H9 (cell line): ENCODE measurements at places on chromosomes 3 and 15.

GRCh38 chr3:28936154-28936553 is 344.7 kb upstream of the RBMS3 start:
- no peak for DNase-seq
- H3K4me3 ChIP-seq = no peak overlapping the region
- no peaks in the 10 kb centered on the region for H3K4me1 ChIP-seq
- H3K27me3 ChIP-seq = no peaks in the 10 kb centered on the region
- no peaks in the 10 kb centered on the region; the same call in 2 of the 3 replicates for H3K36me3 ChIP-seq

DNA sequence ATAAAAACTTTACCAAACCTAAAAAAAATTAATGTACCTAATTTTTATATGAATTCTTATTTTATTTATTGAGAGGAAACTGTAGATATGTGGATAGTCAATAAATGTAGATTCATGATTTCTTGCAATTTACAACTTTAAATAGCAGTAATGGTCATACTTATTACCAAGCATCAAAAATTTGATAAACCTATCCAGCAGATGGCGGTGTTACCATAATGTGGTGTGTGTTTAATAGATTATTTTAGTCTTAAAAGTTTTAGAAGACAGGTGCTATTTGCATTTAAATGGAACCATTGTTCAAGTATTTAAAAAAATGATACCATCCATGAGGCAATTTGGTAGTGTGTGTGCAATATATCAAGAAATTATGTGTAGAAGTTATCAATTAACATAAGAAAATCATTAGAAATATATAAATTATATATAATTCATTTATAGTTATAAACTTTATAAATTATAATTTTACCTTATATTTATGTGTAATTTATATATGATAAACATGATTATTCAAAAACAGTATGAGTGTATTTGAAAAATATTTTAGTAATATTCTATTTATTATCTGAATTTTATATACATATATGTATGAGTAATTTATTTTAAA is 176.0 kb upstream of the BCHE start:
- no peaks in the 10 kb centered on the region for H3K4me1 ChIP-seq
- DNase-seq = no peak
- no peaks in the 10 kb centered on the region for H3K36me3 ChIP-seq
- no peak overlapping the region for H3K4me3 ChIP-seq

GRCh38 chr3:10994306-10994705 is 1.8 kb downstream of the SLC6A1 start:
- H3K4me3 ChIP-seq = no peak overlapping the region
- H3K27ac ChIP-seq = no peak overlapping the region
- H3K36me3 ChIP-seq = no peaks in the 10 kb centered on the region
- DNase-seq = no peak
- H3K4me1 ChIP-seq = no peaks in the 10 kb centered on the region; the same call in 1 of the 2 replicates
- peaks cover 26% of the 10 kb centered on the region; the same call in 1 of the 2 replicates for H3K27me3 ChIP-seq

DNA sequence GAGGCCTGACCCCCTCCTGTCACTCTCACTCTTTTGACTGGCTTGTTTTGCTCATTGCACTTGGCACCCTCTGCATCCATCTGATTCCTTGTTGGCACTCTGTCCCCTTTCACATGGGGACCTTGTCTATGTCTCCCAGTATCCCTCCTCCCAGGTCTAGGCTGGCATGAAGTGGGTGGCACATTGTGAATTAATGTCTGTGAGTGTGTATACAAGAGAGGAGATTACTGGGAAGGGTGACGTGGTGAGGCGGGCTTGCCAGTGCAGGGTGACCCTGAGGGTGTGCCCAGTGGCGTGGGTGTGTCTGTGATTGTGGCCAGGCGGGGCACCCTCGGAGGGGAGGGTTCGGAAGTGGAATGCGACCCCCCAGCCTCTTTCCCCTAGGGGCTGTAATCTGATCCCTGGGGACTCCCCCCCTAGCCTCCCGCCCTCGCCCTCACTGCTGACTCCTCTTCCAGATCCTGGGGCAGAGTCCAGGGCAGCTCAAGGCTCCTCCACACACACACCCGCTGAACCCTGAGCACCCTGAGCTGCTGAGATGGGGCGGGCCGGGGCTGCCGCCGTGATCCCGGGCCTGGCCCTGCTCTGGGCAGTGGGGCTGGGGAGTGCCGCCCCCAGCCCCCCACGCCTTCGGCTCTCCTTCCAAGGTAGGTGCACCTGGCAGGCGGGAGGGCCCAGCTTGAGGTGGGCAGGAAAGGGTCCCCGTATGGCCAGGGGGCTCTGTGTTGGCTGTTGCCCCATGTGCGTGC is at the start of gene SEMA3B:
Gene SEMA3B (plus strand): TSS at position 445 of the 749 bp plus-strand sequence. CDS start 94 bp downstream, at position 539.
- DNase-seq = no peak
- H3K27me3 ChIP-seq = peaks cover 9% of the 10 kb centered on the region; the same call in 1 of the 2 replicates
- peaks cover 5% of the 10 kb centered on the region; the same call in 1 of the 2 replicates for H3K4me1 ChIP-seq
- H3K36me3 ChIP-seq = no peaks in the 10 kb centered on the region
- H3K4me3 ChIP-seq = peak within 1 kb of the TSS; percentile 14; the same call in 2 of the 3 replicates

DNA sequence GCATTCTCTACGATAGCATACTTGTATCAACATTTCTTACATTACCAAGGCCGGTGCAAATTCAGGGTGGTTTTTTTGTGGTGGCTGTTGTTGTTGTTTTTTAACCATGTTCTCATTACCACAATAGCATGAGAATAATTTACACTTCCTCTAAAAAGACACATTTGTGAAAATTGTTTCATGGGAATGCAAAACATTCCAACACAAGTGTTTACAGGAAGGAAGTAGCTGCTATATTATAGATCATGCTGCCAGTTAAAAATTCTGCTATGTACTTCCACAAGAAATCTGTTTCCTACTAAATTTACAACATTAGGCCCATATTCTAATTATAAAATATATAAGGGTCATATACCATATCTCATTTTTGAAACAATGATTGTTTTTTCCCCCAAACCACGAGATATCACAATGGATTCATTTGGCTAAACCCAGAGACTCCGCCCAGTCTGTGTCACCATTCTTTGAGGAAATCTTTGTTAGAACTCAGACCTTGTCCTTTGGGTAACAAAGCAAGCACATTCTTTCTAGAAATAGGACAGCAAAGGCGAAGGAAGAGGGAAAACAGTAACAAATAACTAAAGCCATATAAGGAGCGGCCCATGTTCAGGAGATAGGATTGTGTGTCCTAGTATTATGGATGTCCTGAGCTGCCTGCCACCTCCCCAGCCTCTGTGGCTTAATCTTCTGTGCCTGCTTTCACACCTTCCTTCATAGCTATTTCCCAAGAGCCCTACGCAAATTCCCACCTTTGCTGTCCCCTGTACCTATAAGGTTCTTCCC is 60.1 kb downstream of the UACA start:
- no peak overlapping the region for H3K27ac ChIP-seq
- no peak overlapping the region; the same call in 2 of the 3 replicates for H3K4me3 ChIP-seq
- DNase-seq = no peak
- H3K36me3 ChIP-seq = 0 out of 3 replicates have a peak, but pooled peaks cover 1% of the 10 kb centered on the region
- H3K27me3 ChIP-seq = no peaks in the 10 kb centered on the region

- no peak for DNase-seq
- no peak overlapping the region for H3K4me3 ChIP-seq
- no peaks in the 10 kb centered on the region; the same call in 1 of the 2 replicates for H3K36me3 ChIP-seq
Observed at GRCh38 chr3:128430731-128431130, 36.0 kb downstream of the DNAJB8 start.

DNA sequence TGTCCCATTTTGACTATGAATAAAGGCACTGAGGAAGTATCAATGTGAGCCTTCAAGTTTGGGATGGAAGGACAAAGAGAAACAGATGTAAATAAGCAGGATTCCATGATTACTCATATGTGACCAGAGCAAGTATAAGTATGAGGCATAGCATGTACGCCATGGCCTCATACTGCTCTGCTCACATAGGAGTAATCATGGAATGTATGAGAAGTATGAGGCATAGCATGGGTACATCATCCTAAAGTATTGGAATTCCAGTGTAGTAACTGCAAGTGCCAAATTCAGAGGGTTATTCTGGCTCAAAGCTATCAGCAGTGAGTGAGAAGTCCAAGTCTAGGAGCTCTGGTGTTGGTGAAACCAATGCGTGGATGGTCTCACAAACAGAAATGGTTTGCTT is 81.2 kb upstream of the WDR72 start:
- no peak for DNase-seq
- no peaks in the 10 kb centered on the region for H3K36me3 ChIP-seq

- H3K4me1 ChIP-seq = no peaks in the 10 kb centered on the region
- H3K4me3 ChIP-seq = no peak overlapping the region
- H3K36me3 ChIP-seq = peaks cover 16% of the 10 kb centered on the region
- no peak for DNase-seq
- H3K27ac ChIP-seq = no peak overlapping the region
- no peaks in the 10 kb centered on the region for H3K27me3 ChIP-seq
Observed at GRCh38 chr3:94093151-94093550, 30.3 kb downstream of the NSUN3 start.

GRCh38 chr3:128753715-128754114 is 27.7 kb downstream of the RAB7A start:
- no peak overlapping the region for H3K4me3 ChIP-seq
- H3K27me3 ChIP-seq = no peaks in the 10 kb centered on the region
- no peaks in the 10 kb centered on the region for H3K4me1 ChIP-seq
- H3K27ac ChIP-seq = no peak overlapping the region

DNA sequence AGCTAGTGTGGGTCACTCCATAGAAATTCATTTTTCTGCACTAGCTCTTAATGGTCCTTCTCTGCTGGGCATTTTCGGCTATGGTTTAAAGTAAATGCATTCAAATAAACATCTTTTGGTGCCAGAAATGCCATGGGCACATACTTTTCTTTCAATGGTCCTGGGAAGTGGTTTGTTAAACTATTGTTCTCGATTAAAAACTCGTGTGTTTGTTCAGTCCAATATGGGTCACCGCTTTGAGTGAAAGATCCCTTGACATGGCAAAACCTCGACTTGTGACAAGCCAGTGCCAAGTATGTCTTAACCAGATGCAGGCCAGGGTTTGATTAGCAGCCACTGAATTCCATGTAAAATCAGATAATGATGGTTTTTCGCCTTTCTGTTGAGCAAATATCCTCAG is 331.9 kb upstream of the WNT5A start:
- H3K4me1 ChIP-seq = no peaks in the 10 kb centered on the region; the same call in 1 of the 2 replicates
- H3K27me3 ChIP-seq = no peaks in the 10 kb centered on the region
- no peaks in the 10 kb centered on the region for H3K36me3 ChIP-seq
- H3K27ac ChIP-seq = no peak overlapping the region
- DNase-seq = no peak

GRCh38 chr3:138875754-138876664 is 41.3 kb upstream of the PIK3CB start:
- no peak overlapping the region for H3K27ac ChIP-seq
- H3K36me3 ChIP-seq = no peaks in the 10 kb centered on the region
- no peak overlapping the region for H3K4me3 ChIP-seq
- DNase-seq = no peak

- no peaks in the 10 kb centered on the region for H3K27me3 ChIP-seq
- no peak overlapping the region for H3K4me3 ChIP-seq
- no peak overlapping the region for H3K27ac ChIP-seq
- H3K36me3 ChIP-seq = peaks cover 12% of the 10 kb centered on the region
Observed at GRCh38 chr3:45574067-45574494, 20.5 kb upstream of the LIMD1 start.

DNA sequence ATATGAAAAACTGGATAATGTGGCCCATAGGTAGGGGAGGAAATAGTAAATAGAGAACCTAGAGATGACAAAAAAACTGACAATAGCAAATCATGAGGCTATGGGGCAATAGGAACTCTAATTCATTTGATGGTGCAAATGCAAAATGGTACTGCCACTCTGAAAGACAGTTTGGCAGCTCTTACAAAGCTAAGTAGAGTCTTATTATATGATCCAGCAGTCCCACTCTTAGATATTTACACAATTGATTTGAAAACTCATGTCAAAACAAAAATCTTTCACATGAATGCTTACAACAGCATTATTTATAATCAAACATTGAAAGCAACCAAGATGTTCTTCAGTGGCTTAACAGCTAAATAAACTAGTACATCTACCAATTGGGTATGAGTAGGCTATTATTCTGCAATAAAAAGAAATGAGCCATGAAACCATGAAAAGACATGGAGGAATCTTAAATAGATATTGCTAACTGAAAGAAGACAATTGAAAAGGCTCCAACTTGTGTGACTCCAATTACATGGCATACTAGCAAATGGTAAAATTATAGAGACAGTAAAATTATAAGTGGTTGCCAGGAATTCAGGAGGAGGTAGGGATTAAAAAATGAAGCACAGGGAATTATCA is 321.8 kb upstream of the STAC start:
- H3K36me3 ChIP-seq = peaks cover 8% of the 10 kb centered on the region
- H3K4me3 ChIP-seq = no peak overlapping the region
- no peak overlapping the region for H3K27ac ChIP-seq
- no peak for DNase-seq
- no peaks in the 10 kb centered on the region for H3K27me3 ChIP-seq

DNA sequence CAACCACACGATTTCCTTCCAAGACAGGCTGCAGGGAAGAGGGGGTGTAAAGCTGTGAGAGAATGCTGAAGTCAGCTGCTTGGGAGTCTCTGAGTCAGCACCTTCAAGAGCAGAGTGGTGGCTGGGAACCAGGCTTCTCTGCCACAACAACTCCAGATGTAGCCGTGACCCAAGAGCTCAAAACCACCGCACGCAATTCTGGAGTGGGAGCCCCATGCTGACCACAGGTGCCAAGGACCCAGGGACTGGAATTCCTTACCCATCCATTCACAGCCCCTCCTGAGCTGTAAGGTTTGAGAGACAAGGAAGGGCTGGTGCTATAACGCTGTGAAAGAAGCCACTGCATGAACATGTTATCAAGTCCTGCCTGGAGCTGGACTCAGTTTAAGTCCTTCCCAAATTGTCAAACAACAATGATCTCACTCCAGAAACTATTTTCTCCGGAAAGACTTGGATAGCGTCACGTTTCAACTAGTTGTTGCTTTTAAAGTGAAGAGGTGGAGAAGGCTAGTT is 61.4 kb downstream of the UMPS start:
- no peaks in the 10 kb centered on the region for H3K4me1 ChIP-seq
- H3K27ac ChIP-seq = no peak overlapping the region
- H3K27me3 ChIP-seq = no peaks in the 10 kb centered on the region; the same call in 1 of the 2 replicates
- H3K4me3 ChIP-seq = no peak overlapping the region

- H3K4me3 ChIP-seq = no peak overlapping the region
- H3K27ac ChIP-seq = no peak overlapping the region
- peaks cover 16% of the 10 kb centered on the region for H3K4me1 ChIP-seq
- no peaks in the 10 kb centered on the region for H3K27me3 ChIP-seq
- peak; percentile 38 for DNase-seq
Observed at GRCh38 chr15:63559753-63560152, 37.4 kb upstream of the FBXL22 start.

GRCh38 chr3:80993241-80993945 is 768.1 kb downstream of the GBE1 start:
- H3K27me3 ChIP-seq = no peaks in the 10 kb centered on the region
- no peak overlapping the region for H3K27ac ChIP-seq
- no peaks in the 10 kb centered on the region; the same call in 2 of the 3 replicates for H3K36me3 ChIP-seq
- no peak overlapping the region for H3K4me3 ChIP-seq
- DNase-seq = no peak
- H3K4me1 ChIP-seq = no peaks in the 10 kb centered on the region

GRCh38 chr15:38389924-38390542 is 63.9 kb upstream of the FAM98B start:
- no peak overlapping the region for H3K4me3 ChIP-seq
- DNase-seq = peak; percentile 64
- H3K36me3 ChIP-seq = no peaks in the 10 kb centered on the region
- no peak overlapping the region for H3K27ac ChIP-seq
